ENCODE measurements at places on chromosomes 6 and 20.

- DNase-seq: no peak
These were observed 85.9 kb downstream of the JARID2 start for GRCh38 chr6:15331629-15332251.

DNA sequence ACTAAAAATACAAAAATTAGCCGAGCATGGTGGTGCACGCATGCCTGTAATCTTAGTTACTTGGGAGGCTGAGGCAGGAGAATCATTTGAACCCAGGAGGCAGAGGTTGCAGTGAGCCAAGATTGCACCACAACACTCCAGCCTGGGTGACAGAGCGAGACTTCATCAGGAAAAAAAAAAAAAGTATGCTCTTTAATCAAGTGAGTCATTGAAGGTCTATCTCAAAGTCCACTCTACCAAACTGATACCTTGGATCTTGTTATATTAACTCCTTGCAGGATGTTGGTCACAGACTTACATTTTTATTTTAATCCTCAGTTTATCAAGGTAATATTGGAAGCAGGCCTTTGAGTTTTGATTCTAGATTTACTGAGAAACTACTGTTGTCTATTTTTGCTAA, 348.7 kb downstream of the COL12A1 start:
- DNase-seq: no peak

DNA sequence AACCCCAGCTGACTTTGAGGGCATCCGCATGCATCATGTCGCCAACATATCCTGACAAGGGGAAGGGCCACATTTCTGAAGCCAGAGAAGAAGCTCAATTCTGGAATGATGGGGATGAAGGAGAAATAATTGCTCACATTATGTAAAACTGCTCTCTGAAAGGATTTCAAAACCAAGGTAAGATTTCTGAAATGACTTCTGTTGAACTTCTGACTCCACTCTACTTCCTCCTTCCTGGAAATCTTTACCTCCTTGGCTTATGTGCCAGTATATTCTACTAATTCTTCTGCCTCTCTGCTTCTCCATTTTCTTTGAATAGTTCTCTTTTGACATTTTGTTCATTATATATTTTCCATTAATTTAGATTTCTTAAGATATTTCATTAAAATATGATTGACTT, 31.9 kb downstream of the HLA-DPB1 start:
- no peak for DNase-seq

- no peak for DNase-seq
These were observed 322.2 kb downstream of the PLCB1 start for GRCh38 chr20:8454137-8454712.

GRCh38 chr20:16100111-16100510, 473.1 kb downstream of the KIF16B start:
- no peak for DNase-seq

DNA sequence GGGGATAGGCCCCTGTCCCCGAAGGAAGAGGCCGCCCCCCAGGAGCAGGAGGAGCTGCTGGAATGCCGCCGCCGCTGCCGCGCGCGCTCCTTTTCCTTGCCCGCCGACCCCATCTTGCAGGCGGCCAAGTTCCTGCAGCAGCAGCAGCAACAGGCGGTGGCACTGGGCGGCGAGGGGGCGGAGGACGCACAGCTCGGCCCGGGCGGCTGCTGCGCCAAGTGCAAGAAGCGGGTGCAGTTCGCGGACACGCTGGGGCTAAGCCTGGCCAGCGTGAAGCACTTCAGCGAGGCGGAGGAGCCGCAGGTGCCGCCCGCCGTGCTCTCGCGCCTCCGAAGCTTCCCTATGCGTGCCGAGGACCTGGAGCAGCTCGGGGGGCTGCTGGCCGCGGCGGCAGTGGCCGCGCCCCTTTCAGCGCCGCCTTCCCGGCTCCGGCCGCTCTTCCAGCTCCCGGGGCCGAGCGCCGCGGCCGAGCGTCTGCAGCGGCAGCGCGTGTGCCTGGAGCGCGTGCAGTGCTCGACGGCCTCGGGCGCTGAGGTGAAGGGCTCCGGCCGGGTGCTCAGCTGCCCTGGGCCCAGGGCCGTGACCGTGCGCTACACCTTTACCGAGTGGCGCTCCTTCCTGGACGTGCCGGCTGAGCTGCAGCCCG, 630 bp downstream of the PPP1R3G start:
- no peak for DNase-seq

DNA sequence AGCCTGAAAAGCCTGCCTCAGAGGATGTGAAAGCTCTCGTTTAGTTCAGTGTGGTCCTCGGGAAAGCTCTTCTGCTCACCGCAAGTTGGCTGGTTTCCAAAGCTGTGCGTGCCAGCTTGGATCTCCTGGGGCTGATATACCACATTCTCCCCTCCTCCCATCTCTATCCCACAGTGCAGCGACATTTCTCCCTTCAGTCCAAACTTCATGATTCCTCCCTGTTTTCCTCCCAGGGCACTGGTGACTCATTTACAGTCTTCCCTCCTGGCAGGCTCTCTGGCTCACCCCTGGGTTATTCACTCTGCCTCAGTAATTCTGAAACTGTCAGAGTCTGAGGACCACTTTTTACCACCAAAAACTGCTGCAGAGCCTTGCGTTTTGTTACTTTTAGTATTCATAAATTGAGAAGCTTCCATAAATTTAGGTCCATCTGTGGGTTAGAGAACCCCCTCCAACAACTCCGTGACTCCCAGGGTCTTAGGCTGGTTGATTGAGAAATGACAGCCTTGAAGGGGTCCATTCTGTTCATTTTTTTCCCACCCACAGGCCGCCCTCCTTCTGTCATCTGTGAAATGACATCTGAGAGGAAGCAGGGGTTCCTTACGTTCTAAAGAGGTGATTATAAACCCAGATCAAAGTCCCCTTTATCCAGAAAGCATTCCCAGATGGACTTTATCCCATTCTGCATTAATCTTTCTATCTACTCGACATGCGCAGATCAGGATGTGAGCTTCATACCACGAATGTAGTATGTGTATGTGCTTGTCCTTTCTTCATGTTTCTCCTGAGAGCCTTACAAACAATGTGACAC, 6.1 kb downstream of the TRIM10 start:
- DNase-seq: no peak

DNA sequence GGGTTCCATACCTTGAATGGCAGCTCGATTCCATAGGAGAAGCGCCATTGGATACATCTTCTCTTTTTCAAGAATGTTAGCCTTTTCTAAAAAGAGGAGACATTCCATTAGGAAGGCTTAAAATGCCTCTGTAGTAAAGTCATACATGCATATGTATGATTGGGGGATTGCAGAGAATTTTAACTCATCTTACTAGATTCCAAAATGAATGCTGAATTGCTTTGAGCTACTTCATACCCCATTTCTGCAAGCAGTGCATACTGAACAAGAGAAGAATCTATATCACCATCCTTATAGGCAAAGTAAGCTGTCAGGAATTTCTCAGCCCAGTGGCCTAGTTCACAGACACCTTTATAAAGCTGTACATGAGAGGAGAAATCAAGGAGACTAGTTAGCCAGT, 80.3 kb downstream of the NDUFAF5 start:
- DNase-seq: no peak

GRCh38 chr6:53814353-53814752, 19.5 kb downstream of the LRRC1 start:
- no peak for DNase-seq

GRCh38 chr6:90456001-90456400, 130.9 kb downstream of the MAP3K7 start:
- no peak for DNase-seq

DNA sequence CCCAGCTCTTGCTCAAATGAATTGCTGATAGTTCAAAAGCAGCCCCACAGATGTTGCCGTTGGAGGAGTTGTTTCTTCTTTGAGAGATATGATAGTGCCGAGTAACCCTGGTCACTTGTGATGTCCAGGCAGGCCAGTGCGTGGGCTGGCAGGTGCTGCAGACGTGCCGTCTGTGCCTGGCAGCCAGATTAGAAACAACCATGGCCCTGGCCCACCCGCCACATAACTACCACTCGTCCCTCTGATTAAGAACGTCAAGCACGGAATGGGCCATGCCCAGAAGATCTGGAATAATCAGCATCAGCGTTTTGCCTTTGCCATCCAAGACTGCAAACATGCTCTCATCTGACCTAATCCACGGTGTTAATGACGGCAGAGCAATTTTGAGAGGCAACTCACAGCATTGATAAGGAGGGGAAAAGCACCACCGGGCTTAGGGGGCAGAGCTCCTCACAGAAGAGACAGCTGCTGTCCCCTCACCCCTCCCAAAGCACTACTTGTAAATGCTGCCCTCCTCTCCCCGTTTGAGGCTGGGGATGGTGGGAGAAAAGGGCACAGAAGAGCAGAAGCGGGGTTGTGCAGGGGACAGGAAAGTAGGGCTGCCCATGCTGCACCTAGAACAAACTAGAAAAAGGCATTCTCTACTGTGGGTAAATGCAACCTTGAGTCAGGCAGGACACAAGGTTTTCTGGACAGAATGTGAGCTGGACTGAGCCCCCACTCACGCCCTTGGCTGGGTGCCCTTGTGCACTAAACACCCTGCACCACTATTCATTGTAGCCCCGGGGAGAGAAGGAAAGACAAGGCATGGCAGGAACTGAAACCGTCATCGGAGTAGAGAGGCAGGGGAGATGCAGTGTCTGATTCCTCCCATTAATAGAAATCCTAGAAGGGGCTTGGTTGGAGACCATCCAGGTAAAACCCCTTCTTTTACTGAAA, 5.3 kb upstream of the CPNE5 start:
- no peak for DNase-seq

DNA sequence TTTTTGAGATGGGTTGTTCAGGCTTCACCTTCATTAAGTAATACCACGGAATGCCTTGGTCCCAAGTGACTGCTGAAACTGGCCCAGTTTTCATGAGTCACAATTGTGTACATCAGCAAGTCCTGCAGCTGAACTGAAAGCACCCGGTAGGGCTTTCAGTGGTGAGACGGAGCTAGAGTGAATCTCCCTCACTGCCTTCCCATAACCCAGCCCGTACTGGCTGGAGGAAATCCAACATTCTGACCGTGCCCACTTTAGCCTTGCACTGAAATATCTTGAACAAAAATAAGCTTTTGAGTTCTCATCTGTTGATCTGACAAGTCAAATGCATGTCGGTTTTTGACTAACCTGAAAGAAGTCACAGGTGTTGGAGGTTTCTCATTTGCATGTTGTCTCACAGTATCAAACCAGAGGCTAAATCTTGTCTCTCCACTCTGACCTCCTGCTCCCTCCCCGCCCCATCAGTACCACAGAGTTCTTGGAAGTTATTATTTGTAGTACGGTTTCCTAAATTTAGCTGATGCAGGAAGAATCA, 35.9 kb downstream of the DUSP22 start:
- no peak for DNase-seq

DNA sequence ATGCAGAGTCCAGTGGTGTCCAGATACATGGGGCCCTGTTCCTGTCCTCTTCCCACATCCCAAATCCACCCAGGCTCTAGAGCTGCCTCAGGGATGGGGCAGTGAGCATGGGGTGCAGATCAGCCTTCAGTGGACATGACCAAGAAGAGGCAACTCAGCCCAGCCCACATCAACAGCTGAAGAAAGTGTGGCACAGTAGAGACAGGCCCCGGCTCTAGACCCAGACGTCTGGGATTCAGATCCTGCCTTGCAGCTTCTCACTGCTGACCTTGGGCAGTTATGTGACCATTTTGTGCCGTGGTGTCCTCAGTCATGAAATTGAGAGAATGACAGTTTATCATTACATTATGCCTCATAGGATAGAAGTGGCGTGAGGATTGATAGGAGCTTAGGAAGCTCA, 54.6 kb upstream of the CST7 start:
- DNase-seq: no peak

- no peak for DNase-seq
These were observed 13.2 kb downstream of the GCNT2 start for GRCh38 chr6:10534419-10534762.

DNA sequence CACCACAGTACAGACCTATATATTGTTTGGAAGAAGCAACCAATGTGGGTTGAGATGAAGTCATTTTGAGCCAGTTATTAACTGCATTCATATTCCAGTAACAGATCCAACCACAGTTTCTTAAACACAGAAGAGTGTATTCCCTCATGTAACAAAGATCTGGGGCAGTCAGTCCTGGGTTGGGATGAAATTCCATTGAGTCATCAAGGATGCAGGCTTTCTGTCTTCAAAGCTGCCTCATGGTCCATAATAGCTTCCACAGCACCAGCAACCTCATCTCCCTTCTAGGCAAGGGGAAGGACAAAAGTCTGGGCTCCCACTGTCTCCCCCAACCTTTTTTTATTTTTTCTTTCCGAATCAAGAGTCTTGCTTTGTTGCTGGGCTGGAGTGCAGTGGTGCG, 2.9 kb upstream of the SOD2 start:
- no peak for DNase-seq

DNA sequence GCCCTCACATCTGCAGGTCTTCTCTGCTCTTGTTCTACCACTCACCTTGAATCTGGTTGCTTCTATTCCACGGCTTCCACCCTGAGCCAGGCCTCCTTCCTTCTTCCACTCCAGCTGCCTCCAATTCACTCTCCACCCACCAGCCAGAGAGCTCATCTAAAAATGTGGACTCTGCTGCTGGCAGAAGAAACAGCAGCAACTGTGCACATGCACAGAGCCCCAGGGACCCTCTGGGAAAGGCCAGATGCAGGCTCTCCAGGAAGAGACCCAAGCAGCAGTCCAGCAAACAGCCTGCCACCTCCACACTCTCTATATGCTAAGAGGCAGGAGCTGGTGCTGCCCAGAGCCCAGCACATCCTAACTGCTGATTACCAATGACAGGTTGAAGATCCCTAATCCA, 162.6 kb upstream of the TOP1 start:
- DNase-seq: no peak

DNA sequence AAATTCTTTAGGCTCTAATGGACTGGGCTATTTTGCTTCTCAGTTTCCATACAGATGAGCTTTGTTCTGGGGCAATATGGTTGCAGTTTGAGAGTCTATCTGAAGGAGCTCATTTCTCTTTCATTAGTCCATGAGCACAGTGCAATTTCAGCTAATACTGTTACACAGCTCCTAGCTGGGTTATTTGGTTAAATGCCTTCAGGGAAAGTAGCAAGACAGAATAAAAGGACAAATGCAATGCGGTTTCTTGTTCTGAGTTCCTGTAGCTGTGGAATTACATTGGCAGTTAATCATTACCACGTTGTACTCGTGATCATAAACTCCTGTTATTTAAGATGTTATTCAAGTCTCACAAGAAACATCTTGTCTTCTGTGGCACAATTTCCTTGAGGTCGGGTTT, 127.7 kb downstream of the BFSP1 start:
- no peak for DNase-seq

GRCh38 chr20:36572701-36573102, 695 bp upstream of the TGIF2 start:
- peak; percentile 46 for DNase-seq

GRCh38 chr6:155340464-155341129, 26.3 kb upstream of the TFB1M start:
- no peak for DNase-seq

DNA sequence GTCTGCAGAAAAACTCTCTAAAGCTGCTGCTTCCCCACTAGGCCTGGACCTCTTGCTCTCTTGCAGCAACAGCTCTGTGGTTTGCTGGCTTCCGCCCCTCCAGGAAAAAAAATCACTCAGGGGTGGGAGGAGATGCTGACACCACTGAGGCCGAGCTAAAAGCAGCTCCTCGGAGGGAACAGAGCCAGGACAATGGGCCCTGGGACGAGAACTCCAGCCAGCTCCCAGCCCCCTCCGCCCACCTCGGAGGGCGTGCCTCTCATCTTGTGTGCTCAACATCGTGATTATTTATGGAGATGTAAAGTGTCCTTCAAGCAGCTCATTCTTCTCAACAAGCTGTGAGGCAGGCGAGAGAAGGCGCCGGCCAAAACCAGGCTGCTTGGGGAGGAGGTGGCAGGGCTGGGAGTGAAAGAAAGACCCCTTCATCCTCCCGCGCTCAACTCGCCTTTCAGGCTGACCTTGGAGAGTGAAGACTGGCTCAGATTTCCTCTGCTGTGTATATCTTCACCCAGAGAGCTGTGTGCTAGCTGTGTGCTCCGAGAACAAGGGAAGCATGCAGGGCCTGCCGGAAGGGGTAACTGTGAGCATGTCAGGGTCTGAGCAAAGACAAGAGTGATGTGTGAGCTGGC, 53.5 kb upstream of the LRFN2 start:
- no peak for DNase-seq

Measured in stimulated activated CD4-positive, alpha-beta T cell treated with anti-CD3 and anti-CD28 coated beads, TNF-alpha, amount 100 ng/mL, for 24 hours (primary cell).